ENCODE measurements at places on chromosomes 5 and 9. TPM values are rescaled to one million over a fixed set of nuclear protein-coding genes. Genes with fewer than 3 reads are reported as not detected.

FSTL4 gene
- total RNA-seq: not detected

POU5F2 gene
- 1.0 TPM for total RNA-seq

GRCh38 chr9:116984111-116984510 is 297.0 kb downstream of the TRIM32 start:
- no peak for ATAC-seq

DNA sequence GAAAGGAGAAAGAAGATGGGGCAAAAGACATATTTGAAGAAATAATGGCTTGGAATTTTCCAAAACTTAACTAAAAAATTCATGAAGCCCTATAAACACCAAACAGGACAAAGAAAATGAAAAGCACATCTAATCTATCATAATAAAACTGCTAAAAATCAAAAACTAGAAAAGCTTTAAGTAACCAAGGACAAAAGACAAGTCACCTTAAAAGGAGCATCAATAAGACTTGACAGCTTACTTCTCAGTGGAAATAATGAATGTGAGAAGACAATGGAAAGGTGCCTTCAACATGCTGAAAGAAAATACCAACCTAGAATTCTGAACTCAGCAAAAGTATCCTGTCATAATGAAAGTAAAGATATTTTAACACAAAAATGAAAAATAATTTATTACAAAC is 27.0 kb downstream of the GTF3C4 start:
- no peak for ATAC-seq

- no peak for ATAC-seq
These were observed 14.0 kb upstream of the NTNG2 start for GRCh38 chr9:132147839-132148238.

- ATAC-seq: no peak
These were observed 724.3 kb downstream of the PRELID2 start for GRCh38 chr5:145110834-145111233.

DNA sequence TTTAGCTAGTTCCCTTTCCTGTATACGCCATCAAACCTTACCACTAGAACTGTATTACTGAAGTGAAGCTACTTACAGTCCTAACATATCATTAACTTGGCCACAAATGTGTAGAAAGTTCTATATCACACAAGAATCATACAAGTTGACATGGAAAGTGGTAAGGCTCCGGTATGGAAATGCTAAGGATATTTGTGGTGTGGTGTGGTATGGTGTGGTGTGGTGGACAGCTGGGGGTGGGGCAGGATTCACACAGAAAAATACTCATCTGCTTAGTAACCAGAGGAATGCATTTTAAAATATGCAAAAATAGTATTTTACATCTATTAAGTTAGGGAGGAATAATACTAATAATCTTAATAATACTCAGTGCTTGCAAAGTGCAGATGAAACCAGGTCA is 69.4 kb downstream of the TRPC7 start:
- ATAC-seq: no peak

DNA sequence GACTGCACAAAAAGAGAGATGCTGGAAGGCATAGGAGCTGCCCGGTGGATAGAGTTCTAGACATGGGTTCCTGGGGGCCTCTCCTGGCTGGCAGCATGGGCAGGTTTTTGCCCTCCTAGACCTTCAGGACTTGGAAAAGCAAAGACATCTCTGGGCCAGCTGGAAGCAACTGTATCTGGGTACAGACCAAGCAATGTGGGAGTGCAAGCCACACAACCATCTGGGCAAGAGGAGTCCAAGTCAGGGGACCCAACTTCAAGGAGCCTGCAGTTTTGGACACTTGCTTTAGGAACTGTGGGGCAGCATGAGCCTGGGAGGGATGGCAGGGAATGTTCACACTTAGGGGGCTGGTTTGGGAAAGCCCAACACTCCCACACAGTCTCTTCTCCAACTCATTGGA is 323.3 kb downstream of the GADD45G start:
- ATAC-seq: no peak

Measured in gastroesophageal sphincter (tissue), 4 donors.